ENCODE measurements at places on chromosomes 2 and 18. TPM values are rescaled to one million over a fixed set of nuclear protein-coding genes. Genes with fewer than 3 reads are reported as not detected.

- no peak for DNase-seq
Measured at GRCh38 chr2:25309402-25309801, 32.3 kb downstream of the DNMT3A start.

GRCh38 chr2:230869914-230870543 lies 5.3 kb downstream of the ITM2C start:
- DNase-seq, result no peak

- DNase-seq, result no peak
Measured at GRCh38 chr2:164054651-164055050, 318.8 kb upstream of the FIGN start.

DNA sequence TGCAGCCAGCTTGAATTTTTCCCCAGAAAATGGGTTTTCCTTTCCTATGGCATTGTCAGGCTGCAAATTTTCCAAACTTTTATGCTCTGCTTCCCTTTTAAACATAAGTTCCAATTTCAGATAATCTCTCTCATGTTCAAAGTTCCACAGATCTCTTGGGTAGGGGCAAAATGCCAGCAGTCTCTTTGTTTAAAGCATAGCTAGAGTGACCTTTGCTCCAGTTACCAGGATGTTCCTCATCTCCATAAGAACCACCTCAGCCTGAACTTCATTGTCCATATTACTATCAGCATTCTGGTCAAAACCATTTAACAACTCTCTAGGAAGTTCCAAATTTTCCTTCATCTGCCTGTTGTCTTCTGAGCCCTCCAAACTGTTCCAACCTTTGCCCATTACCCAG lies 68.3 kb downstream of the SGPP2 start:
- DNase-seq, result no peak

- DNase-seq, result peak; percentile 98
Measured at GRCh38 chr2:226185616-226186211, 613.9 kb downstream of the IRS1 start.

DNA sequence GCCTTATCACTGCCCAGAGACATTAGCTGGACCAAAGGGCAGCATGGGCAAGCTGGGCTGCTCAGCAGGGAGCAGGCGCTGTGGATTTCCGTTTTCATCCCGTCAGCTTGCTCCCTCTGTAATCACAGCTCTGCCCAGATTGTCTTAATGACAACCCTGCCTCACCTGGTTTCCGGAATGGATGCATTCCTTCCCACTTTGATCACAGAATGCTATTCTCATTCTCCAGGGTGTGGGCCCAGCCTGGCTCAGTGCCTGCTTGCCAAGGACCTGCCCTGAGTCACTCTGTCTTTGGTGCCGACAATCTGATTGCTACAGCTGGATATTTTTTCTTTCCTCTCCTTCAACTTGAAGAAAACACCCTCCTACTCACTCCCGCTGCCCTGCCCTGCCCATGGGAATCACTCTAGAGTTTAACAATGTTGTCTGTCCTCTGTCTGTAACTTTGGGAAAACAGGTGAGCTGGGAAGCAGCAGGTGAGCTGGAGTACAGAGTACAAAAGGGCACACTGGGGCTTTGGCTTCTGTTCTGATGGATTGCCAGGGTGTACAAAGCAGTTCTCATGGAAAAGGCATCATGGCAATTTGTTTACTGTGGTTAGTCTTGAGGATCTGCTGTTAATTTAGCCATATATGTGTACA lies 27.2 kb upstream of the FAM136A start:
- peak; percentile 20 for DNase-seq

GRCh38 chr2:191483117-191483516 lies 194.8 kb upstream of the NABP1 start:
- DNase-seq, result no peak

Gene HYCC2
- total RNA-seq, result 21.8 TPM

Gene BBS5
- total RNA-seq, result 3.9 TPM

All from astrocyte (in vitro differentiated cells and primary cell).